ENCODE measurements at places on chromosomes 2 and 18.

GRCh38 chr2:101395545-101396315 lies 8.4 kb upstream of the CREG2 start:
- DNase-seq, result no peak

GRCh38 chr2:200365209-200365608 lies 58.7 kb downstream of the SPATS2L start:
- DNase-seq, result peak; percentile 35

- DNase-seq, result no peak
Observed at GRCh38 chr18:56158676-56159075, 479.7 kb downstream of the TXNL1 start.

GRCh38 chr2:180416627-180417026 lies 409.5 kb upstream of the CWC22 start:
- DNase-seq, result peak; percentile 89

DNA sequence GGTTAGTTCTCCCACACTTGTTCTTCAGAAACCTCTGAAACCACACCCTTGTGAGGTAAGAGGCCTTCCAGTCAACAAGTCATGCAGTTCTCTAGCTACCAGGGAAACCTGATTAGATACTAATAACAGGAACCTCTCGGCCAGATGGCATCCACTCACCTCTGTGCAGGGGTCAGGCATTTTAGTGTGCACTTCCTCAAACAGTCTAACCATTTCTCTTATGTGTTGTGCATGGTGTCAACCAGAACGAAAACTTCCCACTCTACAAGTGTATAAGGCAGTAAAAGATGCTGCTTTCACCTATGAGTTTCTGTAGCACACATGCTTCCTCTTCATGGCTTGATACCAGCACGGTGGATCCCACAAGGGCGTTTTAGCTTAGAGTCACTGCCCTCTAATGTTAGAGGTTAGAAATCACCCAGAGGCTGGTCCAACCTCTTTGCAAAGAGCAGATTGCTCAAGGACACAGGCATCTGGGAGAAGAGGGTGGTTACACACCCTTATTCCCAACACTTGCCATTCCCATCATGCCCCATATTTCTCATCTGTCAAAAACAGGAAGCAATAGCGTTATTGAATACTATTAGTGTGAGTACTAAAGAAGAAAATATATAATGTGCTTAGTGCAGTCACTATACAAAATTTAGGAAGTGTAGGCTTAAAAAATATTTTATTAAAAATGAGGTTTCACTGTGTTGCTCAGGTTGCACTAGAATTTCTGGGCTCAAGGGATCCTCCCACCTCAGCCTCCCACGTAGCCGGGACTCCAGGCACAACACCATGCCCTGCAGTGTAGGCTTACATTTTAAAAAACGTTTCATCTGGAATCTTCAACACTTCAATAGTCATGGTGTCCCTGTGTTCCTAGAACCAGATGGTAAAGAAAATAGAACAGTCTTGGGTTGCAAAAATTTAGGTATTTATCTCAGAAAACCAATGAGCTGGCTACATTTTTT lies 34.5 kb upstream of the RAB31 start:
- peak; percentile 47 for DNase-seq

GRCh38 chr2:9993488-9994165 lies 42.1 kb downstream of the GRHL1 start:
- peak; percentile 42 for DNase-seq
